ENCODE measurements at places on chromosomes 12 and 14.

DNA sequence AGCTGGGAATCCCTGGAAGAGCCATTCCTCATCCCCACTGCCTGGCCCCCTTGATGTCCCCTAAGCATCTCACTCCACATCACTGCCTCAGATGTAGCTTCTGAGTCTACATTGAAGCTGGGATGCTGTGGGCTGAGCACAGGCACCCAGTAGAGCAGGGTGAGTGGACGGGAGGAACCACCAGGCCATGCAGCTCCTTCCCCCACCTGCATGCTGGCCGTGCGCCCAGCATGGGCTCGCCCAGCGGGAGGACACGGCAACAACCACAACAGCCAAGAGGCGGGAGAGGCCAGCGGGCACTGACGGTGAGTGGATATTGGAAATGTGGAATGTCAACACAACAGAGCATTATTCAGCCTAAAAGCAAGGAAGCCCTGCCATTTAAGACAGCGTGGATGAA is 310.9 kb downstream of the ADGRD1 start:
- DNase-seq = no peak

DNA sequence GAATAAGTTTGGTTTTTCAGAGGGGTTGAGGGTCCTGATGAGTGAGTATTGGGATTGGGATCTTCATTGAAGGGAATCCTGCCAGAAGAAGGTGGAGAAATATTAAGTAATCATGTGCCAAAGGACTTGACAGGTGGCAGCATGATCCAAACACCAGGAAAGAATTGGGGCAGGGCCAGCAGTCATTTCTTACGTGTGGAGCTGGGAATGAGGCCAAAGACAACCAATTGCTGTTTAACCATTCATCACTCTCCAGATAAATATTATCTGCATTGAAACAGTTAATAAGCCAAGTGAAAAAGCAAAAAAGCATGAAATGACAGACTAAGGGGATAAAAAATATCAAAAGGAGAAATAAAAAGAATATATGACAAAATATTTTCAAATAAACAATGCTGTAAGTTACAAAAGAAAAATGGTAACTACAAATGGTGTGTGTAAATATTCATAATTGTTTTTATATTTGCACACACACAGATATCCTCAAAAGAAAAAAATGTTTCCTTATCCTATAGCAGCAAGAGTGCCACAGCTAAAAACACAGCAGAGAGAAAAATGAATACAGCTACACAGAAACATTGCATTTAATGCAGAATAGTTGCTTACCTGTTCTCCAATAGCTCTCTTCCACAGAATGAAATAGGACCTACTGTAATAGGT is 26.2 kb downstream of the C2CD5 start:
- no peak for DNase-seq

DNA sequence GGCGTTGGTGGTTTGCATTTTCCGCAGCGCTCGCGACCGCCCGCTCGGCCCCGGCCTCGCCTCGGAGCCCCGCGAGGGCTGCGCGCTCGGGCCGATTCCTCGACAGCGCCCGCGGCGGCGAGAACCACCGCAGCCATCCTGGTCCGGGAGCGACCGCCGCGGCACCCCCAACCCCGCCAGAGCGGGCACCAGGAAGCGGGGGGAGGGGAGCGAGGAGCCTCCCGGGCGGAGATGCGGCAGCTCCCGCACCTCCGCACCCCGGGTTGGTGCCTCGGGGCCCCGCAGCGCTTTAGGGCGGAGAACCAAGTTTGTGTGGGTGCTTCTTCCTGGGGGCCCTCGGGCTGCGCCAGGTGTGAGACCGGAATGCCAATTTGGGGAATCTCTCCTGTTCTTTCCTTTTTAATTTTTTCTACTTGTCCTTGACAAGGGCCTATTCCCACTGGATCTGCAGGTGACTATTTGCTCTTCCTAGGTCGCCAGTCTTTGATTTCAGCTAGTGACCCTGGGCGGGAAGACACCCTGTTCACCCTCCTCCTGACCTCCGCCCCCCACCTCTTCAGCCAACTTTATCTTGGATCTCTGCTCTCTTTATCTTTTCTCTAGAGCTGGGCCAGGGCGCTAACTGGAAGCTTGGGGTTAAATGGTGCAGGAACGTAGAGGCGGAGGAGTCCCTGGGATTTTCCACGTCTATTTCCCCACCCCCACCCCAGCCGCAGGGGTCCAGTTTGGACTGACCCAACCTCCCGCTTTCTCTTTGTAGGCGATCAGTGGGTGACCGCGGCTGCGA is at the start of gene SOCS2:
Gene SOCS2 (plus strand): TSS at position 751 of the 787 bp plus-strand sequence. CDS start 223 bp downstream, outside the sequence.
- no peak for DNase-seq

DNA sequence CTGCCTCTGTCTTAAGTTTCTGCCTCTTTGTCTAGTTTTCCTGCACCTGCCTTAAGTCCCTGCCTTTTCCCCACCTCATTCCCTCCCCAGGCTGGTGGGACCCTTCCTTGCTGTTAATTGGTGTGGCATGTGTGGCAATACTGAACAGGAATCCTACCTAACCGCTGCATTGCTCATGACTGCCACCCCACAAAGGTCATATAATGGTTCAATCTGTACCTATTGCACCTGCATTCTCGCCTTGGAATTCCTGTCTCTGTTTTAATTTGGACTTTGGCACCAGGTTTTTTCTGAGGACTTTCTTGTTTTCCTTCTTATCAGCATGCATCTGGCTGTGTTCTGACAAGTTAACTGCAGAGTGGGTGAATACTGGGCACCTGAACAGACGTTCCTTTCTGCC is 966.2 kb upstream of the TMEM132C start:
- DNase-seq = no peak

- DNase-seq = no peak
Measured at GRCh38 chr12:23757541-23757962, 191.9 kb downstream of the SOX5 start.

GRCh38 chr14:68726093-68726695 is 66.7 kb downstream of the ZFP36L1 start:
- DNase-seq = no peak

Data from GM19239 (cell line).